Bronchial epithelial cell (primary cell): ENCODE measurements at places on chromosomes 4 and X.

DNA sequence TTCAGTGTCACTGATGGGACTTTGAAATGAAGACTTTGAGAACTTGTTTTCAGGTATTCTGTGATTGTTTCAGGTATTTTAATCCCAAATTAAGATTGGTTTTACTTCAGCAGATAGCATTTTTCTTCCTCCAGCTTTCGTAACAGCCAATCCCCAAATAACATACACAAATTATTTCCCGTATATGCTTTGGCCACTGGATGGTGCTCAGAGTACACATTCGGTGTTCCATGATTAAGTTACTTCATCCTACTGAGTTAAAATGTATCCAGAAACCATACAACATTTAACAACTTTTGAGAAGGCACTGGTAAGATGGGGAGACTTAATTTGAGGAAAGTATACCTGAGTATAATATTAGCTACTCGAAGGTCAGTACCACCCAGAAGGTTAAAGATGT lies 233.4 kb upstream of the FAM47A start:
- DNase-seq, result peak; percentile 32

GRCh38 chr4:94567811-94568210 lies 116.1 kb downstream of the PDLIM5 start:
- no peak for DNase-seq

DNA sequence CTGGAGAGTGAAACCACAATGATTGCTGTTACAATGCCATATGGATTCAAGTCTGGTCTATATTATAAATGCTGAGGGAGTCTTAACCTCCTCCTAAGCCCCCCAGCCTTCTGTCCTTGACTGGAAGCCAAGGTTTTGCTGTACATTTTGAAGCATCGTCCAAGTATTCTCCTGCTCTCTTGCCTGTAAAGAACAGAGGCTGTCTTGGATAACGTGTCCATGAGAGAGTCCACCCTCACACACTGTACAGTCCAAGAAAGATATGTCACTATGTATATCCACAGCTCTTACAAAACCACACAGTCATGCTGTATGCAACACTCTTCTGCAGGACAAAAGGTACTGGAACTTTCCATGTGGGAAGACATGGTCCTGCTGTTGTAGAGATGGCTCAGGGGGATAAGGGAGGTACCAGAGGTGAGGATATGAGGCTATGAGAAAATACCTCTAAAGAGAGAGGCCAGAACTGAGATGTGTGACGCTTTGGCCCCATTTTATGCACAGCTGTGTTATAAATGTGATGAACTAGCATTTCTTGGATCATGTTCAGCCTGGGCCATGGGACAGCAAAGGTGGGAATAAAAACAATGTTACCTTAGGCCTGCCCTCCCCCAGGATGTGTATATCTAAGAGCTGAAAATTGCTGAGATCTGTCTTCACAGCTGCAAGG lies 678.6 kb downstream of the IQCM start:
- DNase-seq, result no peak

DNA sequence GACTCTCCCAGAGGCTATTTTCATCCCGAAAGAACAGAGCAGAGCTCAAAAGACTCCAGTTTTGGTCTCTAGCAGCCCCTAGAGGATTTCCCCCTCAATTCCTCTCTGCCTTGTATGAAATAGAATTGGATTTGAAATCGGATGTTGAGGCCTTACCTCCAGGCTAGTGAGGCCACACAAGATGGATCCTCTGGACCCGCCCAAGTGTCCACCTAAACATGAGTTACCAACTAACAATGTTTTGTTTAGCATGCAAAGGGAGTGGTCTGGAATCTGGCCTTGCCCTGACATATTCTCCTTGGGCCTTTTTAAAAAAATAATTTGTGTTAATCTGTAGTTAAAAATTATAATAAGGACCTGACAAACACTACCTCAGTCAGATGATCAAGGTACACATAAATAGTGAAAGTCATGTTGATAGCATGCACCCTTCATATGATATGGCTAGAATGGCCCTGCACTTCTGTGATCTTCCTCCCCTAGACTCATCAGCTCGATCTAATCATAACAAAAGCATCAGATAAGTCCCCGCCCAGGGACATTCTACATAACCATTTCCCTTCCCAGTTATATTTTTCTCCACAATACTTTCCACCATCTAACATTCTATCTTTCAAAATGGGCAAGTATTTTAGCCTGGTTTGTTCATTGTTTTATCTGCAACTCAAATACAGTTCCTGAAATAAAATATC lies 6.5 kb downstream of the TLR8 start:
- no peak for DNase-seq

DNA sequence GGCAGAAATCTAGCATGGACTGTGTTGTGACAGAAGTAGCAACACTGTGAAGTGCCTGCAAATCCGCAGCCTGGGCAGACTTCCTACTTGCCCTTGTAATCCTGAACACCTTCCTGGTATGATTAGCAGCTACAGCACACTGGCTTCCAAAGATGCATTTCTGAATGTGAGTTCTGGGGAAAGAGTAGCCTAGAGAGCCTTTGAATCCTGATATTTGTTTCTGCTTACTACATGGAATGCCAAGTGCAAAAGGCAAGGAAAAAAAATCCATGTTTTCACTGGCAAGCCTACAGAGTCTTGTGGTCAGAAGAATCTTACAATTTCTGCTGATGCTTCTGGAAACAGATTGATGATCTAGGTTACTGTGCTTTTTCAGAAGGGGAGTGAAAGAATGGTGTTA lies 223.7 kb downstream of the COL25A1 start:
- DNase-seq, result no peak

DNA sequence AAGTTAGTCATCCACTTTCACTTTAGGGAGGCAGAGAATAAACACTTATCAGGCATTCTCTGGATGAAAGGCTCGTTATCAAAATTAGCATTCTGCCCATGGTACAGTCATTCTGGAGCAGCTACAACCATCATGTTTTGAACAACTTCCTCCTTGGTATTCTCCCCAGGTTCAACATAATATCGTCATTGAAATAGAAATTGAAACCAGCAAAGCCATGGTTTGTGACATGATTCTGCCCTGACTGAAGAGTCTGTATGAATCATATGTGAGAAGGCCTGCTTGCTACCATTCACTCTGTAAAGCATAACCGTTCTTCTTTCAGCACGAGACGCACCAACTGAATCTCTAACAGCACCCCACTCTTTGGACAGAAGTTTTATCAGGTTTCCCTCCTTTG lies 127.5 kb upstream of the RADX start:
- peak; percentile 17 for DNase-seq

GRCh38 chrX:11509786-11510185 lies 155.9 kb downstream of the ARHGAP6 start:
- no peak for DNase-seq

DNA sequence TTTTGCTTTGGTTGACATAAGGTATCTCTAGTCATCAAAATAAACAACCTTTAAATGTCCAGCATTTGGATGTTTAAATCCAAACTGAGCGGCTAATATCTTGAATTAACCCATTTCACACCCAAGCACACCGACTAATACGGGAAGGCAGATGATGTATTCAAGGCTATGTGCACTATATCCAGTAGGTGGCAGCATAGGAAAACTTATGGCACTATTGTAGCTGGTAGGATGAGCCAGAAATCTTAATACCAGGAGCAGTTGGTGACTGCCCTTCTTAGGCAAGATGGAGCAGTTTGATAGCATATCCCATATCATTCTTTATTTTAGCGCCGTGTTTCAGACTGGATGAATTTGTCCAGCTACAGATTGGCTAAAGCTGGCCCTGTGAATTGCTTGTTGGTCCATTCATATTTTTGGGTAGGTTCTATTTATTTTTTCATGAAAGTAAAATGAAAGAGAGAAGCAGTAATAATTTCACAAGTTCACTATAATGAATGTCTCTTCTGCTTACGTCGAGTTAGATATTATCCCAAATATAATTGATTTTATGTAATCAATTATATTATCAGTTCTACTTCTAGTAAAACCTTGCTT lies 24.4 kb downstream of the UCHL1 start:
- peak; percentile 73 for DNase-seq

DNA sequence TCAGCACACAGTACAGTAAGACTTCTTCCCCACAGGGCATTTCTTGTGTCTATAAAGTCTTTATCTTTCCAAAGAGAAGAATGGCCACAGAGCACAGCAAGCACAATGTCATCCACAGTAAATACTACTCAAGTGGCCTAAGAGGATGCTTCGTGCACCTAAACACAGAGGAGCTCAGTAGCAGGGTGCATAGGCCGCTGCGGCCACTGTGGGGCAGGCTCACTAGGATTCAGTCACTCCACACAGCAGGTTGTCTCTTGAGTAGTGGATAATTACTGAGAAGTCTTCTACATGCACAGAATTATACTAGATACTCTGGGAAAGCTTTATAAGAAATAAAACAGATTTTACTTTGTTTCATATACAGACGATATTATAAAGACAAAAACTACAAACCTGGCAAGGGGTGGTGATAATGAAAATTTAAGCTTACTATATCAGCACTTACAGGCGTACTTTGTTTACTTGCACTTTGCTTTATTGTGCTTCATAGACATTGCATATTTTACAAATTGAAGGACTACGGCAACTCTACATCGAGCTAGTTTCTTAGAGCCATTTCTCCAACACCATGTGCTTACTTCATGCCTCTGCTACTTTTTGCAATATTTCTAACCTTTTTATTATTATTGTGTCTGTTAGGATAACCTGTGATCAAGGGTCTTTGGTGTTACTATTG lies 78.5 kb downstream of the PRDM5 start:
- no peak for DNase-seq

GRCh38 chr4:2660596-2661211 lies 95.4 kb downstream of the TNIP2 start:
- DNase-seq, result no peak

GRCh38 chr4:152417673-152418072 lies 118.2 kb downstream of the FBXW7 start:
- DNase-seq, result no peak

DNA sequence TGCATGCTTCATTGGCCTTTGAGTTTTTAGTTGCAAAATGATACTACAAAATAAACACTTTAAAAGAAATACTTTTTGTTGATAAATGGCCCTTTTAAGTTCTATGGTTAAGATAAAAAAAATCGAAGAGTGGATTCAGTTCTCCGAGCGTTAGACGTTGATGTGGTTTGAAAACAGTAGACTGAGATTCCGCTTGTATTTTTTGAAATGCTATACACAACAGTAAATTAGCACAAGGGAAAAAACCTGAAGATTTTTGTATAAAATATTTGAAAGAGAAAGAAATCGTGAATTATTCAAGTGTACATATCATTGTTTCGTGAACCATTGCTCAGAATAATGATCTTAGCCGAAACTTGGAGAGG lies 1.4 kb downstream of the BMP2K start:
- no peak for DNase-seq

DNA sequence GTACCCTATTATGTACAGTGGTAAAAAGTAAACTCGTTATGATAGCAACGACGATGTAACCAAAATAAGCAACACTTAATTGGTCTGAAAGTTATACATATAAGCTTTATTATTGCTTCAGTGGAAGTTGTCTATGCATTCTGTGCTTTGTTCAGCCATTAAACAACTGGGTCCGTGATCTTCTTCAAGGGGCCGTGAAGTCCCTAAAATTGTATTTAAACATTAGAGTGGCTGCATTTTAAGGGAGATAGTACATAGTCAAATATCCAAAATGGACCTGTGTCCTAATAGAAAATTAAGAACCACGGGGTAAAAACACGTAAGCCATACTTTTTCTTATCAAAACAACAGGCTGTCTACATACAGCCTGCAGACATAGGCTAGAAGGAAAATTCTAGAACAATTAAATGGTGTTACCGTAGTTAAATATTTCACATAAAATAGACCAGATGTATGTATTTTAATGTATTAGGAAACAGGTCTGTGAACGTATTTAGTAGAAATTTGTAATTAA lies 2.1 kb downstream of the GUCY1A1 start:
- no peak for DNase-seq

GRCh38 chr4:151103758-151104157 lies 4.3 kb downstream of the RPS3A start:
- no peak for DNase-seq

DNA sequence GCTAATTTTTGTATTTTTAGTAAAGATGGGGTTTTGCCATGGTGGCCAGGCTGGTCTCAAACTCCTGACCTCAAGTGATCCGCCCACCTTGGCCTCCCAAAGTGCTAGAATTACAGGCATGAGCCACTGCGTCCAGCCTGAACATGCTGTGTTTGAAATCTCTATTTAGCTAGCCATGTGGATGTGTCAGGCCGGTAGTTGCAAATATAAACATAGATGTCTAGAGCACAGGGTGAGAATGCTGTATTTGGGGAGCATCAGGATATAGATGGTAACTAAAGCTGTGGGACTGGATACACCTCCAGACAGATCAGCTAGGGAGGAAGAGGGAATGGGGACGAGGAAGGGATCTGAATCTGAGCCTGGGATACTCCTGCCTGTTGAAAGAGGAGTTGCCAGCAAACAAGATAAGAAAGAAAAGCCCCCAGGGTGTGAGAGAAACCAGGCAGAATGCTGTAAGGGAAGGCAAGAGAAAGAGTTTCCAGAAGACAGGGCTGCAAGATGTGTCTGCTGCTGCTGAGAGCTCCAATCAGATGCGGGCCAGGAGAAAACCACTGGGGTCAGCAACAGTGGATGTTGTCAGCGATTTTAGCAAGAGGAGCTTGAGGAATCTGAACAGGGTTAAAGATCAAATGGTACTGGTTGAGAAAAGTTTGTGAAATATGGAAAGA lies 177.4 kb downstream of the PALLD start:
- DNase-seq, result peak; percentile 38

DNA sequence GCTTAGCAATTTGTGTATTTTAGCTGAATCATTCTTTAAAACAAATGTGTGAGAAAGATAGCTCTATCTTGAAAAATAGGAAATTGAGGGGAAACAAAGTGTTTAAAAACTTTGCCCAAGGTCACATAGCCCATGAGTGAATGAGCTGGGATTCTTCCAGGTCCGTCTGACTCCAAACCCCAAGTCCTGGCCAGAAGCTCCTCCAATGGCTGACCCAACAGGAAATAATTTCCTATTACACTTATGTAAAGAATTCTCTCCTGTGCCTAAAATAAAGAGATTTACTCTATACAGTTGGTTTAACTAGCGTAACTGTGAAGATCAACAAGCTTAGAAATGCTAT lies 287.6 kb downstream of the ARHGAP24 start:
- DNase-seq, result peak; percentile 57

- DNase-seq, result peak; percentile 49
These were observed 551 bp downstream of the NPNT start for GRCh38 chr4:105895583-105896460.

- no peak for DNase-seq
These were observed 125.9 kb downstream of the MAML3 start for GRCh38 chr4:140028101-140028500.

GRCh38 chr4:168708108-168708507 lies 211.3 kb downstream of the PALLD start:
- DNase-seq, result peak; percentile 59
